ENCODE measurements at places on chromosomes 4 and X.

DNA sequence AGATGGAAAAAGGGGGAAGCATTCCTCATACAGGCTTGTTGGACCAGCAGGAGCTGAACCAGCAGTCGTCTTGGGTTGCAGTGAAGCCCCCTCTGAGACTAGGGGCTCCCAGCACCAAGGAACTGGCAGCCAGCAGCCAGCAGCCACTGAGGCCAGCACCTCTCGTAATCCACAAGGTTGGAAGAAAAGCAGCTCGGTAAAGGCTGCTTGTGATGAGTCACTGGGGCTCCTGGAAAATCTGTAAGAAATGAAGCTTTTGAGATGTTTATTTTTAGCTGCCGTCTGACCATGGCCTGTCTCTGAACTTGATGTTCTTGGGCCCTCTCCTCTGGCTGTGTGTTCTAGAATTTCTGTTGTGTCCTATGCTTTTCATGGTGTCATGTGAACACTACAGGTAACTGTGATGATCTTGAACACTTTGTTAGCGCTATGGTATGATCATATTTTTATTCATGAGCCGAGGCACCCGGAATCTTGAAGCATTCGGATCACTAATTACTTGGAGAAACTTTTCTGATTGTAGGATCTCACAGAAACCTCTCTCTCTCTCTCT is 18.6 kb downstream of the CLCN4 start:
- no peak for DNase-seq

DNA sequence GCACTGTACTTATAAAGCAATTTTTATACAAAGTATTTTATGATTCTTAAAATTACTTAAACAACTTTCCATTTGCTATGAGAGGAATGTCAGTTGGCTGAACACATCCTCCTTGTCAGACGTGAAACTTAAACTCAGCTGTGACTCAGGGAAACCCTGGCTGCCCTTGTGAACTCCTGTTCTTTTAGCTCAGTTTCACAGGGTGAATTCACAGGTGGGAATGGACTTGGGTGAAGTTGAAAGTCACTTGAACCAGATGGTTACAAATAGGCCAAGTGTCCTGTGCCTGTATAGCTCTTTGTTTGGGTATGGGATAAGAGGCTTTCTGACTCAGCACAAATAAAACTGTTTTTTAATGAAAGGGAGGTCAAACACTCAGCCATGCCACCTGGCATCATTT is 67.4 kb upstream of the FAM47B start:
- no peak for DNase-seq

GRCh38 chr4:170623899-170624298 is 534.1 kb upstream of the AADAT start:
- DNase-seq: no peak

GRCh38 chrX:47221756-47222155 is 3.3 kb downstream of the CDK16 start:
- no peak for DNase-seq

DNA sequence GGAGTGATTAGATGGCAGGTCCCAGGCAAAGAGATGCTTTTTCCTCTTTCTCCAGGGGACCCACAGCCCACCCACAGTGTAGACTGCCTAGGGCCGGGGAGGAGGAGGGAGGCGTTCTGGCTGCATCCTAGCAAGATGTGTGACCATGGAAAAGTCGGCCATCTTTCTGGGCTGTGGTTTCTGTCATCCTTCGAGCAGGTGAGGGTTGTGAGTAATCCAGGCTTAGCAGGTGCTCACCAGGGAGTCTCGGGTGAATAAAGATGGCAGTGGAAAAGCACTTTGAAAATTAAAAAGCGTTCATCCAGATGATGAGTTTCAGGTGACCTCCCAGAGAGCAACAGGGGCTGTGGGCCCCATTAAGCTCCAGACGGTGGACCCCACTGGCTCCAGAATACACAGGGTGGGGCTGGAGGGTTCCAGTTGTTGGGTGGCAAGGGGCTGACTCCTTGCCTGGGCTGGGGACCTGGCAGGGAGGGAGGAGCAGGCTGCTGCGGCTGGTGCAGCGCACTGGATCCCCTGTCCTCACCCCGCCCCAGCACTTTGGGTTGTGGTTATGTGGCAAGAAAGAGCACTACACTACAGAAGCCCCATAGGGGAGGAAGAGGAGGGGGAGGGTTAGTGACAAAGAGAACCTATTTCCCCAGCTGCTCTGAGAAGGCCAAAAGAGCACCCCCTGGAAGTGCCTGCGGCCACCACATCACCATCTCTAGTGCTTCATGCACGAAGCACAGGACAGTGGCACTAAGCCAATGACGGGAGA is 23.7 kb downstream of the ELF4 start:
- DNase-seq: peak; percentile 52

- DNase-seq: no peak
These were observed 26.8 kb downstream of the TRMT2B start for GRCh38 chrX:101025126-101025525.

GRCh38 chr4:89161841-89162240 is 50.5 kb downstream of the TIGD2 start:
- no peak for DNase-seq

GRCh38 chr4:38925492-38926413 is 58.1 kb downstream of the FAM114A1 start:
- no peak for DNase-seq
